ENCODE measurements at places on chromosomes 4 and X. TPM values are rescaled to one million over a fixed set of nuclear protein-coding genes. Genes with fewer than 3 reads are reported as not detected.

GRCh38 chr4:41360921-41361793, 104.4 kb downstream of the UCHL1 start:
- no peaks in the 10 kb centered on the region for H3K36me3 ChIP-seq
- peak overlapping the region; percentile 90 for H3K4me3 ChIP-seq
- H3K27ac ChIP-seq = peak overlapping the region; percentile 90
- no peaks in the 10 kb centered on the region for H3K27me3 ChIP-seq
- peak; percentile 63 for DNase-seq

DNA sequence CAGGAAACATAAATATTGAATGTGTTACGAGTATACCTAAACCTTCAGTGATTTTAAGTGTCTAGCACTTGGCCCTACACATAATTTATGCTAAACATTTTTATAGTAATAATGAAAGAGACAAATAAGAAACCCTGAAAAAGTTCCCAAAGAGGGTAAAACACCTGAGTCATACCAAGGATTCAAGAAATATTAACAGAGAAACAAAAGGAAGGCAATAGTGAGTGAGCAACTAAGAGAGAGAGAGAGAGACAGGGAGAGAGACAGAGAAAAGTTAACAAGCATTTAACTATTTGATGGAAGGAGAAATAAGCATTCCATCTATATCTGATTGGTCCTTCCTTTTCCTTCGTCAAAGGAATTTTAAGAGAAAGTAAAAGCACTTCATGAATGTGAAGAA, 743.6 kb upstream of the POU3F4 start:
- H3K4me1 ChIP-seq = no peaks in the 10 kb centered on the region
- H3K27ac ChIP-seq = no peak overlapping the region
- DNase-seq = no peak
- H3K27me3 ChIP-seq = no peaks in the 10 kb centered on the region
- H3K4me3 ChIP-seq = no peak overlapping the region

DNA sequence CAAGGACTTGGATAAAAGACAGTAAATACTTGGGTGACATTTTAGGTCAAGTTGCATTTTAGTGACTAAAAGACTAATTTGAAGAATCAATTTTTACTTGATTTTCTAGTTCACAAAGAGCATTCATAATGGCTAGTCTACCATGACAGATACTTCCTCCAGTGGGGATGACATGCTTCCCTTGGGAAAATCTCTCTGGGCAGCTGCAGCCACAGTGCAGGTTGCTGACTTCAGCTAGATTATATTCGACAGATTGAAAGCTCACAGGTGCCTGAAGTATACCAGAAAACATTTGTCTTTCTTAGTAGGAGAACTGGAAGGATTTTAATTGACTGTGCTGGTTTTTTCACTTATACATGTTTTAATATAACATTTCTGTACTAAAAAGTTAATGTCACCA, 209.6 kb upstream of the MAGEB2 start:
- no peak for DNase-seq
- no peaks in the 10 kb centered on the region for H3K36me3 ChIP-seq
- H3K27me3 ChIP-seq = no peaks in the 10 kb centered on the region
- H3K27ac ChIP-seq = no peak overlapping the region

POLR2B gene
- total RNA-seq = 64.9 TPM

- H3K27me3 ChIP-seq = peaks cover 2% of the 10 kb centered on the region
- no peak for DNase-seq
- no peak overlapping the region for H3K27ac ChIP-seq
These were observed 31.1 kb downstream of the TACC3 start for GRCh38 chr4:1752284-1753041.

FMR1NB gene
- not detected for total RNA-seq

DNA sequence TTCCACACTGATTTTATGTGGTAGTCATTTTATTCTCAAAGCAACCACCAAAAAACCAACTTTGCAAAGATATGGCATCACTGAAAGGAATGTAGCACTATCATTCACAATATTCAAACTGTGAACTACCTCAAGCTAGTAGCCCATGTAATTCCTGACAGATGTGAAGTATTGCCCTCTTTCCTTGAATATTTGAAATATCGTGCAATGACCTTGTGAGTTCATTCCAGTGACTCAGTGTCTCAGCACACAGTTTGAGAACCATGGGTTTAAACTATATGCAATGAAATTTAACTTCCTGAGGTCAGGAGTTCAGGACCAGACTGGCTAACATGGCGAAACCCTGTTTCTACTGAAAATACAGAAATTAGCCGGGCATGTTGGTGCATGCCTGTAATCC, 20.9 kb upstream of the IQCM start:
- H3K4me1 ChIP-seq = no peaks in the 10 kb centered on the region
- no peak overlapping the region for H3K4me3 ChIP-seq
- no peaks in the 10 kb centered on the region for H3K27me3 ChIP-seq
- no peak for DNase-seq
- H3K27ac ChIP-seq = no peak overlapping the region

BTK gene
- total RNA-seq = 1.2 TPM

- H3K36me3 ChIP-seq = no peaks in the 10 kb centered on the region
- H3K4me1 ChIP-seq = peaks cover 43% of the 10 kb centered on the region
- peak overlapping the region; percentile 94 for H3K4me3 ChIP-seq
- H3K27ac ChIP-seq = peak overlapping the region; percentile 100
These were observed 776 bp downstream of the CEP44 start for GRCh38 chr4:174284487-174284886.
